Common myeloid progenitor, CD34-positive (primary cell): ENCODE measurements at places on chromosomes 2 and 18.

DNA sequence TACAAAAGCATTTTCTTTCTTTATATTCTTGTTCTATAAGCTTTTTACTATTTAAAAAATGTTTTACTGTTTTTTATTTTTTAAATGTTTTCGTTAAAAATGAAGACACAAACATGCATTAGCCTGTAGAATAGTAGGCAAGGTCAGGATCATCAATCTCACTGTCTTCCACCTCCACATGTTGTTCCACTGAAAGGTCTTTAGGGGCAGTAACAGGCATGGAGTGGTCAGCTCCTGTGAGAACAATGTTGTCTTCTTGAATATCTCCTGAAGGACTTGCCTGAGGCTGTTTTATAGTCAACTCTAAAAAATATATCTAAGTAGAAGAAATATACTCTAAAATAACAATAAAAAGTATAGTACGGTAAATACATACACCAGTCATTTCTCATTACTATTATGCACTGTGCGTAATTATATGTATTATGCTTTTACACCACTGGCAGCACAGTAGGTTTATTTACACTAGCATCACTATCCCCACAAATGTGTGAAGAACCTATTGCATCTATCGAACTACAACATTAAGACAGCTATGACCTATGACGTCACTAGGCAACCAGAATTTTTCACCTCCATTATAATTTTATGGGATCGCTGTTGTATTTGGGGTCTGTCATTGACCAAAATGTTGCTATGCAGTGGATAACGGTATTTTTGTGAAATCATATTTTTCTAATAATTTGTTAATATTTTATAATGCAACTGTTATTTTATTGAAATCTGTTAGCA, 764.3 kb downstream of the METTL4 start:
- H3K27ac ChIP-seq: no peak overlapping the region
- H3K36me3 ChIP-seq: no peaks in the 10 kb centered on the region
- no peaks in the 10 kb centered on the region for H3K27me3 ChIP-seq

GRCh38 chr18:60047556-60047955, 147.8 kb downstream of the PMAIP1 start:
- DNase-seq: no peak
- H3K4me1 ChIP-seq: no peaks in the 10 kb centered on the region
- H3K36me3 ChIP-seq: no peaks in the 10 kb centered on the region

- peak; percentile 28 for DNase-seq
- H3K4me1 ChIP-seq: peaks cover 8% of the 10 kb centered on the region
- no peak overlapping the region for H3K4me3 ChIP-seq
- no peak overlapping the region for H3K27ac ChIP-seq
- H3K36me3 ChIP-seq: peaks cover 44% of the 10 kb centered on the region
- no peaks in the 10 kb centered on the region for H3K27me3 ChIP-seq
These were observed 9.7 kb downstream of the TMEM18 start for GRCh38 chr2:667332-667999.

- peak overlapping the region; percentile 4 for H3K27ac ChIP-seq
- peaks cover 4% of the 10 kb centered on the region for H3K4me1 ChIP-seq
- no peaks in the 10 kb centered on the region for H3K36me3 ChIP-seq
- H3K4me3 ChIP-seq: no peak overlapping the region
- DNase-seq: no peak
These were observed 382.1 kb downstream of the ZEB2 start for GRCh38 chr2:144137705-144138428.

- no peaks in the 10 kb centered on the region for H3K4me1 ChIP-seq
- no peak for DNase-seq
- H3K27ac ChIP-seq: no peak overlapping the region
- H3K4me3 ChIP-seq: no peak overlapping the region
- H3K36me3 ChIP-seq: no peaks in the 10 kb centered on the region
- peaks cover 4% of the 10 kb centered on the region for H3K27me3 ChIP-seq
These were observed 465.1 kb downstream of the GALR1 start for GRCh38 chr18:77714716-77715115.

- no peaks in the 10 kb centered on the region for H3K36me3 ChIP-seq
- H3K4me3 ChIP-seq: no peak overlapping the region
- H3K27ac ChIP-seq: no peak overlapping the region
- H3K4me1 ChIP-seq: no peaks in the 10 kb centered on the region
These were observed 35.0 kb downstream of the STAT4 start for GRCh38 chr2:191115804-191116203.

DNA sequence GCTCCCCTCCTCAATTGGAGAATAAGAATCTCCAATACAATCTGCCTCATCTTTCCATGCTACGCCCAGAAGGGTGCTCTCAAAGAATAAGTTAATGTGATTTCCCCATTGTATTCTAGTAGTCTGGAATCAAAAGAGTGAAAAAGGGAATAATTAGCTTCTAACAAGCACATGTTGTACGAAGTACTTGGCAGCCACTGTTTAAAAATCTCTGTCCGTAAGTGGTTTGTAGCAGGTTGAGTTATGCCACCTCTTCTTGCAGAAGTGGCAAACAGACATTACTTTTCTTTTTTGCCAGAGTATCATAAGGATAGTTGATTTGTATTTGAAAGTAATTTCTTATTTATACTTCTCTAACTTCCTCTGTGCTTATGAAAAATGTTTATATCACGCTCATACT, 184.7 kb downstream of the CD226 start:
- no peak overlapping the region for H3K27ac ChIP-seq
- no peaks in the 10 kb centered on the region for H3K4me1 ChIP-seq
- DNase-seq: no peak
- no peaks in the 10 kb centered on the region for H3K36me3 ChIP-seq
- no peaks in the 10 kb centered on the region for H3K27me3 ChIP-seq

- no peak overlapping the region for H3K4me3 ChIP-seq
- no peaks in the 10 kb centered on the region for H3K27me3 ChIP-seq
- no peak overlapping the region for H3K27ac ChIP-seq
- H3K4me1 ChIP-seq: no peaks in the 10 kb centered on the region
- DNase-seq: no peak
These were observed 72.9 kb upstream of the SNTG2 start for GRCh38 chr2:877747-878146.

DNA sequence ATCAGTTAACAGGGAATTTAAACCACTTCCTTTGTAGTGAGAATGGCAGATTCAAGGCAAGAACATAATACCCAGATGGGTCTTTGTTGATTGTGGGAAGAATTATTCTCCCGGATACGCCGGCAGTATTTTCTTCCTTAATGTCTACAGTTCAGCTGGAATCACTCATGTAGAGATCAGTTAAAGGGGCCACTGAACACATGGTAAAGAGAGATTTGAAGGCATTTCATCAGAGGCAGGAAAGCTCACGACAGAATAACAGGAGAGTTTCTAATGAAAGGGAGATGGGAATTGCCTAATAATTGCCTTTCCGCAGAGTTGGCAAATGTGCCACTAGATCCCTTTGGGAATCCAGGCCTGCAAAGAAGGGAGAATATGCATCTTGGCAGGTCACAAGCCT, 327.7 kb upstream of the ZNF804A start:
- no peaks in the 10 kb centered on the region for H3K4me1 ChIP-seq
- H3K27ac ChIP-seq: no peak overlapping the region
- no peak overlapping the region for H3K4me3 ChIP-seq
- no peaks in the 10 kb centered on the region for H3K27me3 ChIP-seq

DNA sequence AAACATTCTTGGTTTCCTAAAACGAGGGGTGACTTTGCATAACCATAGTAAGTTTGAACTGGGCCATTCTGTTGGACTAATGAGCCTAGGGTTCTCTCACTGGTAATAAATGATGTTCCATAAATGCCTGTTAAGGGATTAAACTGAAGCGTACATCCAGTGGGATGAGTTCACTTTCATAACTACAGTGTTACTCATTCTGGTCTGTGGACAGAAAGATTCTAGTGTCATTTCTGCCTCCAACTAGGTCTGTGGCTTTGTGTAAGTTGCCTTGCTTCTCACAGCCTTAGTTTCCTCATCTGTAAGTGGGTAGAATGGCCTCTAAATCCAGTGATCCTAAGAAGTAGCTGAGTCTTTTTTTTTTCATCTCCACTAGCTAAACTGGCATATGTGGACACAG, 1860.6 kb upstream of the PIK3C3 start:
- no peak overlapping the region for H3K4me3 ChIP-seq
- no peaks in the 10 kb centered on the region for H3K36me3 ChIP-seq
- no peak for DNase-seq
- no peaks in the 10 kb centered on the region for H3K27me3 ChIP-seq
- no peak overlapping the region for H3K27ac ChIP-seq

GRCh38 chr2:467892-468647, 180.2 kb upstream of the ALKAL2 start:
- no peaks in the 10 kb centered on the region for H3K36me3 ChIP-seq
- H3K4me3 ChIP-seq: peak overlapping the region; percentile 67
- peaks cover 11% of the 10 kb centered on the region for H3K27me3 ChIP-seq
- peaks cover 7% of the 10 kb centered on the region for H3K4me1 ChIP-seq

DNA sequence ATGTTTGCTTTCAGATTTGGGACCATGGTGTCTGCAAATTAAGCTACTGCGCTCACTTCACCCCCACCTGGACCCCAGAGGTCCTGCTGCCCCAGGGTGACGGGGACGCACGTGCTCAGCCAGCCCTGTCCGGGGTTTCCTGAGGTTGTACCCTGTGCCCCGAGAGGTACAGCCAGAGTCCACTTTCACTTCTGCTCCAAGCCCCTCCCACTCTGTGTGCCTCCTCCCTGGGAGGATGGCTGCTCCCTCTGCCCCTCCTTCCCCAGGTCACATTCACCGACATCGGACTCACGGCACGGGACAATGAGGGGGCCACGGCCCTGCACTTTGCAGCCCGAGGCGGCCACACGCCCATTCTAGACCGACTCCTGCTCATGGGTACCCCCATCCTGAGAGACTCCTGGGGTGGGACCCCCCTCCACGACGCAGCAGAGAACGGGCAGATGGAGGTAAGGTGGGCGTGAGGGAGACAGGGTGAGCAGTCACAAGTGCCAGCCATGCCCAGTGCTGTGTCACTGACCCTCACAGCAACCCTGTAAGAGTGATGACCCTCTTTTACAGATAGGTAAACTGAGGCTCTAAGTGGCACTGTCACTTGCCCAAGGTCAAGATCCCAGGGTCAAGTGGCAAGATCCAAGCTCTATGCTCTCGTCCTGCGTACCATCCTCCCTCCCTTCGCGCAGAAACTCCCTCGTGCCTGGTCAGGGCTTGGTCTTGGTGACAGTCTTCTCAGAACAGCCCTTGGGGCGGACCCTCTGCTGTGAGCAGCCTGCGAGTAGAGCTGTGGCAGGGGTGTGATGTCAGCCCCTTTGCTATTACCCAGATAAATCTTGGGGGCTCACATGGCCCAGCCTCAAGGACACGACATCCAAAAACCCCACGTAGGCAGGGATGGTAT, 7.6 kb downstream of the ESPNL start:
- DNase-seq: no peak
- H3K4me3 ChIP-seq: no peak overlapping the region
- H3K4me1 ChIP-seq: peaks cover 16% of the 10 kb centered on the region

DNA sequence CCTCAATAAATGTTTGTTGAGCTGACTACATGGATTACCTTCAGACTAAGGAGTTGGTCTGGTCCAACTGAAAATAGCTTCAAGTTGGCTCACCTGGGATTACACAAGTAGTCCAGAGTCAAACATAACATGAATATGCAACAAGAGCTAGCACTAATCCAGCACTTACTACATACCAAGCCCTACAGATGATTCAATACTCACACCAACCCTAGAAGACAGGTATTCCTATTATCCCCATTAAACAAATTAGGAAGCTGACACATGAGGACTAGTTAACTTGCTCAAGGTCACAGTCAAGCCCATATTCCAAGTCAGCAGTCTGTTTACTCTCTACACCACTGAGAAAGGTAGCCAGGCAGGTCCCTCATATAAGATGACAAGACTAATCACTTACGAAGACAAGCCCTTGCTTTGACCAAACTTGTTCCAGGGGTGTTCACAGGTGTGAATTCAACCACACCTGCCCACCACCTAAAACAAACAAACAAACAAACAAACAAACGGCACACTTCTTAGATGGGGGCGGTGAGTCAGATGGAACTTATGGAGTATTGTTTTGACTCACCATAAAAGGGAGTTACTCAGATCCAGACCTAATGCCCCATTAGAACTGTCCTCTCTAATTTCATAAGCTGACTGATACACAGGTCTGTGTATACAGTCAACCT, 29.1 kb downstream of the TMEM131 start:
- DNase-seq: no peak
- no peaks in the 10 kb centered on the region for H3K36me3 ChIP-seq
- H3K4me1 ChIP-seq: peaks cover 3% of the 10 kb centered on the region
- H3K27me3 ChIP-seq: no peaks in the 10 kb centered on the region

- H3K27ac ChIP-seq: no peak overlapping the region
- no peaks in the 10 kb centered on the region for H3K27me3 ChIP-seq
- H3K4me1 ChIP-seq: no peaks in the 10 kb centered on the region
- no peaks in the 10 kb centered on the region for H3K36me3 ChIP-seq
- no peak overlapping the region for H3K4me3 ChIP-seq
These were observed 1024.2 kb upstream of the ACVR2A start for GRCh38 chr2:146820672-146821071.

GRCh38 chr2:241014764-241015163, 16.3 kb downstream of the SNED1 start:
- no peak overlapping the region for H3K4me3 ChIP-seq
- no peaks in the 10 kb centered on the region for H3K36me3 ChIP-seq
- no peak overlapping the region for H3K27ac ChIP-seq

DNA sequence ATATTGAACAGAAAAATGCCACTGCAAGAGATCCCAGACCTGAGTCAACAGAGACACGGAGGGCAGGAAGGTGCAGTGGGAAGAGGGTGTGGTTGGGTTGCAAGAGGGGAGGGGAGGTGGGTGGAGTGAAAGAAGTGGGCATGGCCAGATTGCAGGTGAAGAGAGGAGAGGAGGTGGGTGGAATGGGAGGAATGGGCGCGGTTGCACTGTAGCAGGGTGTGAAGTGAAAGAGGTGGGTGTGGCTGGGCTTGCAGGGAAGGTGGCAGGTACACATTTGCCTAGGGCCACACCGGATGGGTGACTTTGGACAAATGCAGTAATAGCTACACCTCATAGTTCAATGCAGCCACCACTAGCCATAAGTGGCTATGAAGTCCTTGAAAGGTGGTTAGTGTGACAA, 71.1 kb downstream of the DOCK10 start:
- no peak for DNase-seq
- H3K27me3 ChIP-seq: no peaks in the 10 kb centered on the region
- H3K36me3 ChIP-seq: no peaks in the 10 kb centered on the region
- no peaks in the 10 kb centered on the region for H3K4me1 ChIP-seq
- H3K4me3 ChIP-seq: no peak overlapping the region

GRCh38 chr2:150856596-150857281, 369.3 kb upstream of the RND3 start:
- no peak overlapping the region for H3K4me3 ChIP-seq
- H3K36me3 ChIP-seq: no peaks in the 10 kb centered on the region
- peaks cover 2% of the 10 kb centered on the region for H3K27me3 ChIP-seq
- no peak overlapping the region for H3K27ac ChIP-seq
- H3K4me1 ChIP-seq: no peaks in the 10 kb centered on the region
- DNase-seq: no peak

DNA sequence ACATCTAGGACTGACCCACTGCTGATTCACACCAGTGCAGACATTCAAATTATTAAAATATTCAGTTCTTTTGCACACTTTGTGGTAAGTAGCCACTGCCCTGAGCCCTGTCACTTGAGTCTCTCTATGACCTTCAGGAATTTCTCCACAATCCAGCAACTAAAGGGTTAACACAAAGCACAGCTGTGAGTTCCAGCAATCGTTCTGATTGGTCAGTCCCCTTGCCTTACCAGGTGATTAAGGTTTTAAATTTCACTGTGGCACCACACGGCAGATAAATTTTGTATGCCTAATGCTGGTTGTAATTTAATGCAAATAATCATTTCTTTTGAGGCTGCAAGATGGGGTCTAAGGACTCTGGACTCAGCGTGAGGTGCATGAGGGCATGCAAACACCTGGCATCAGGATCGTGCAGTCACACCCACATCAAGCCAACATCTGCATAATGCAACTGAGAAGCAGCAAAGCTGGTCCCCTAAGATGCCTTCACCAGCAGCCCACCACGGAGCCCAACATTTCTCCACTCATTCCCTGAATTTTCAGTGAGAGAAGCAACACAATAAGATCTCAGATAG, 36.6 kb downstream of the SLC14A1 start:
- H3K4me3 ChIP-seq: no peak overlapping the region
- no peak for DNase-seq
- no peaks in the 10 kb centered on the region for H3K27me3 ChIP-seq
- H3K4me1 ChIP-seq: peaks cover 2% of the 10 kb centered on the region
- H3K27ac ChIP-seq: no peak overlapping the region
